ENCODE measurements at places on chromosomes 6 and 20.

- DNase-seq: peak; percentile 44
These were observed 421.4 kb upstream of the ID4 start for GRCh38 chr6:19415605-19416326.

- peak; percentile 15 for DNase-seq
These were observed 786 bp downstream of the ADRM1 start for GRCh38 chr20:62303340-62304226.

DNA sequence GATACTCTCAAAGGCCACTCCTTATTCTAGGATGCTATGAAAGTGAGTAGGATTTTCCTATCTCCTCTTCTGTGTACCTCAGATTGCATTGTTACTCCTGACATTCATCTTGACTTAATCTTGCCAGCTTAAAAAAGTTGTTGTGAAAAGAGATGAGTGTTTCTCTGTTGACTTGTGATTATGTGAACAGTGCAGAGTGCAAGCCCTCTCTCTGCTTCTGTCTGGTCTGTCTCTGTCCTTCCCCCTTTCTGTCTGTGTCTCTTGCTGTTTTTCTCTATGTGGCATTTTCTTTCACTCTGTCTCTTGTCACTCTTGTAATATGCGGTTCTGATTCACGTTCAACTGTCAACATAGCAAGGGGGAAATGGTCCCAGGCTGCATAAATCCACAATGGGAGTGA, 306.6 kb downstream of the FARS2 start:
- DNase-seq: no peak

DNA sequence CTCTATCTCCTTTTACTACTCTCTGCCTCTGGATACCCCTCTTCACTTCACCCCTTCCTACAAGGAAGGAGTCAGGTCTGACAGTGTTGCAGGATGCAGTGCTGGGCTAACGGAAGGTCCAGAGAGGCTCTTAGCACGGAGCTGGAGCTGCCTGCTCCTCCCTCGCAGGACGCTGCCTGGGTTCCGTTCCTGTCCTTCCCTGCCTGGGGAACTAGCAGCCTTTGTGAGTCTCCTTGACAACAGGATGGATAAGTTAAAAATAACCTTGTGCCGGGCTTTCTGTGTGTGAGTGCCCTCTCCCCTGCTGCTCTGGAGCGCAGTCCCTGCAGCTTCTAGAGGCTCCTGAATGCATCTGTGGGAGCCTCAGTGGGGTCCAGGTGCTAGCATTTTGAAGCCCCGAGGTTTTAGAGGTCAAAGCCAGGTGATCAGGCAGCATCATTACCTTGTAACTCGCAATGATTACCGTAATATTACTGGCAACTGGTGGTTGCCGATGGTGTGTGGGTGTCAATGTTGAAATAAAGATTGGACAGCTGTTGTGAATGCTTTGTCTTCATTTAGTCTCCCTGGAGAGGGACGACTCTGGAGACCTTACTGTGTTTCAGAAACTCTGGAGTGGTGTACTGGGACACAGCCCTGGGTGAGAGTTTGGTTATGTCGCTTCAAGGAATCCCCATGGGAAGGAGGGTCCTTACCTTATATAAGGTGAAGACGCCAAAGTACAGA, 44.4 kb downstream of the CDS2 start:
- DNase-seq: no peak

DNA sequence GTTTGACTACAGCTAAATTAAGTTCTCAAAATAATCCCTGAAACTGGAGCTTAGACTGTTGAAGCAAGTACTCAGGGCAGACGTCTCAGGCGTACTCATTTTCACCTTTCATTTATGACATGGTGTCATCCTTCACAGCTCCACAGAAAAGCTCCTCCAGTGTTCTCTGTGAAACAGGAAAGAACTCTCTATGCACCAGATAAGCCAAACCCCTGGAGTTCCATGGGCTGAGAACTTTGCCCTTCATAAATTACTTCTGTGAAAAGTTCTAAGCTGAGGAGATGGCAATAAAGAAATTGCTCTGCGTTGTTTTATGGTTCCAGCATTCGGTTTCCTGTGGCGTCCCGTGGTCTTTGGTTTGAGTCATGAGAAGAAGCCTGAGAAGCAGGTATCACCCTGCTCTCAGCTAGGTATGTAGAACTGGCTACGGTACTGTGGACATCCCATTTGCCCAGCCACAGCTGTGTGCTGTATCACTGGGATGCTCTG, 20.2 kb upstream of the RREB1 start:
- DNase-seq: no peak

- no peak for DNase-seq
These were observed 2.5 kb downstream of the SCRT2 start for GRCh38 chr20:672963-673602.

DNA sequence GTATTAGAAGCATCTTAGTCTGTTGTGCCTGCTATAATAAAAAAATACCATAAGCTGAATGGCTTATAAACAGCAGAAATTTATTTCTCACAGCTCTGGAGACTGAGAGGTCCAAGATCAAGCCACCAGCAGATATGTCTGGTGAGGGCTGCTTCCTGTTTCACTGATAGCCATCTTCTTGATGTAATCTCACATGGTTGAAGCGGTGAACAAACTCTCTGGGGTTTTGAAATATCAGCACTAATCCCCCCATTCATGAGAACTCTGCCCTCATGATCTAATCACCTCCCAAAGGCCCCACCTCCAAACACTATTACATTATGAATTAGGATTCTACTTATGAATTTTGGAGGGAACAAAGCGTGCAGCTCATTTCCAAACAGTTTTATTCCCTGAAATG, 11.6 kb upstream of the CLVS2 start:
- no peak for DNase-seq

GRCh38 chr6:5501837-5502236, 240.5 kb downstream of the FARS2 start:
- DNase-seq: no peak

GRCh38 chr20:63508072-63508768, 9.3 kb upstream of the EEF1A2 start:
- DNase-seq: no peak

DNA sequence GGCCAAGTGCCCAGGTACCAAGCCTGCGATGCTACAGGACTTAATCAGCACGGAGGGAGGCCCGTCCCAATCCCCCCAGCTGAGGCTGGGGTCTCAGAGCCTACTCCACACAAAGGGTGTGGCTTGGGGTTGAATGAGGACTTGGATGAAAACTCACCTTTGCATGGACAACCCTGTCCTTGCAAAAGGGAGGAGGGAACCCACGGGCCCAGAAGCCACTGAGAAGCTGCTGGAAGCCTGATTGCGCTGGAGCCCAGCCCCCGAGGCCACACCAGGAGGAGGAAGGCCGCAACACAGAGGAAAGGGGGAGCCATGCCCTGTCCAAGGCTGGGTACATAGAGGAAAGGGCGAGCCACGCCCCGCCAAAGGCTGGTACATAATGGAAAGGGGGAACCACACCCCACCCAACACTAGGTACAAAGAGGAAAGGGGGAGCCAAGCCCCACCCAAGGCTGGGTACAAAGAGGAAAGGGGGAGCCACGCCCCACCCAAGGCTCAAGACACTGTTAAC, 158.8 kb downstream of the DLL1 start:
- DNase-seq: no peak

- DNase-seq: peak; percentile 34
These were observed 260.7 kb upstream of the PLCB4 start for GRCh38 chr20:8808202-8808535.

GRCh38 chr20:14223806-14224205, 113.6 kb downstream of the FLRT3 start:
- DNase-seq: no peak

DNA sequence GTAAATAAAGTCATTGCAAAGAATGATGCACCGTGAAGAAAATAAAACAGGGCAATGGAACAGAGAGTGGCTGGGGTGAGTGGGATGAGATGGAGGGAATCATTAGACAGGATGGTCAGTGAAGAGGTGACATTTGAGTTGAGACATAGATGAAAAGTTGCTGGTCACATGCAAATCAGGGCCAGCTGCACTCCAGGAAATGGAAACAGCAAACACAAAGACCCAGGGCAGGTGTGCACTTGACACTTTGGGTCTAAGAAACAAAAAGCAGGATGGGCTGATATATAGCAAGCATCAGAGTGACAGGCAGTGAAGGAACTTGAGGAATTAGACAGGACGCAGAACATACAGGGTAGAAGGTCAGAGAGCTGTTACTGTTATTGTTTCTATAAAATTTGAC, 171.5 kb upstream of the RIPOR2 start:
- no peak for DNase-seq

- no peak for DNase-seq
These were observed 2.1 kb downstream of the FOXP4 start for GRCh38 chr6:41548098-41548840.
